DMS53 (cell line): ENCODE measurements at places on chromosomes 16 and 17.

- no peak for DNase-seq
Measured at GRCh38 chr17:15742921-15743320, 10.8 kb downstream of the TBC1D26 start.

DNA sequence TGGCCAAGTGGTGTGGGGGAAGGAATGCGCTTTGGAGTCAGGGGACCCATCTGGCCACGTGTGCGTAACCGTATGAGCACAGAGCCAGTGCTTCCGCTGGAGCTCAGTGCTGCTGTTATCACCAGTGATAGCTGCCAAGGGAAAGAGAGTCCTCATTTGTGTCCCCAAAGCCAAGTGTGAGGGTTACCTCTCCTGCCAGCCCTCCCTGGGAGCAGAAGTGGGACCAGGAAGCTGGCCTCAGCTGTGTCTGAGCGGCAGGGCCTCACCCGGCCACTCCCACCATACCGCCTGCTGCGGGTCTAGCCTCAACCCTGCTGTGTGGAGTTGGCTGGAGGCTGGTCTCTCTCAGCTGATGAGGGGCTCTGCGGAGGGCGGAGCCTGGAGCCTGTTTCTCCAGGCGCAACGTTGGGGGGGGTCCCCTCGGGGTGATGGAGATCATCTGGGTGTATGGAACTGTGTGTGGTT is 44.5 kb downstream of the MEAK7 start:
- DNase-seq = no peak

GRCh38 chr17:27579304-27579703 is 51.7 kb upstream of the LGALS9 start:
- no peak for DNase-seq

- DNase-seq = peak; percentile 78
Measured at GRCh38 chr17:74957935-74958740, 14.4 kb downstream of the HID1 start.

DNA sequence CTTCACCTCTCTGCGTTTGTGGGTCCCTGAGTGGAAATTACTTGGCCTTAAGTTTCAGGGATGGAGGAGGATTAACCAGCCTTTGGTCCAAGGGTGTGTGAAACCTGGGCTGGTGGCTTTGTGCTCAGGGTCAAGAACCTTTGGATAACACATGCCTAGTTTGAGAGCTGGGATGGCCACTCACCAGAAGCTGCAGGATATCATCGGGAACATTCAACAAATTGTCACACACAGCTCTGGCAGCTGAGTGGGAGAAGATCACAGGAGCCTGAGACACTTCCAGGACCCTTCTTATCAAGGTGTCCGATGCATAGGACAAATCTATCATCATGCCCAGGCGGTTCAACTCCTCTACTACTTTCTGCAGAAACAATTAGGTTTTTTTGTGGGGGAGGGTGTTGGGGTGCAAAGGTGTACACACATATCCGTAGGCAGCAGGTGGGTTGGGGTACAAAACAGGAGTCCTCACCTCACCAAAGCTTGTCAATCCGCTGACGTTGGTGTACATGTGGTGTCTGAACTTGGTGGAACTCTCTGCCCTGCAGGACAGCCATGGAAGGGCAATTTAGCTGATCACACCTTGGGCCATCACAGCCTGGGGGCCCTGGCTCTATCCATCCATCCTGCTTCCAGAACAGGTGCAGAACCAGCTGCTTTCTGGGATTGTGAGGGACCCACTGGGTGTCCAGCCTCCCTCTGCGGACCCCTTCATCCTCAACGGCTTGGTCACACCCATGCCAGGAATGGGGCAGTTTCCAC is 2.7 kb downstream of the DPEP3 start:
- DNase-seq = no peak

GRCh38 chr17:82277851-82278250 is 4.4 kb upstream of the CSNK1D start:
- DNase-seq = no peak

DNA sequence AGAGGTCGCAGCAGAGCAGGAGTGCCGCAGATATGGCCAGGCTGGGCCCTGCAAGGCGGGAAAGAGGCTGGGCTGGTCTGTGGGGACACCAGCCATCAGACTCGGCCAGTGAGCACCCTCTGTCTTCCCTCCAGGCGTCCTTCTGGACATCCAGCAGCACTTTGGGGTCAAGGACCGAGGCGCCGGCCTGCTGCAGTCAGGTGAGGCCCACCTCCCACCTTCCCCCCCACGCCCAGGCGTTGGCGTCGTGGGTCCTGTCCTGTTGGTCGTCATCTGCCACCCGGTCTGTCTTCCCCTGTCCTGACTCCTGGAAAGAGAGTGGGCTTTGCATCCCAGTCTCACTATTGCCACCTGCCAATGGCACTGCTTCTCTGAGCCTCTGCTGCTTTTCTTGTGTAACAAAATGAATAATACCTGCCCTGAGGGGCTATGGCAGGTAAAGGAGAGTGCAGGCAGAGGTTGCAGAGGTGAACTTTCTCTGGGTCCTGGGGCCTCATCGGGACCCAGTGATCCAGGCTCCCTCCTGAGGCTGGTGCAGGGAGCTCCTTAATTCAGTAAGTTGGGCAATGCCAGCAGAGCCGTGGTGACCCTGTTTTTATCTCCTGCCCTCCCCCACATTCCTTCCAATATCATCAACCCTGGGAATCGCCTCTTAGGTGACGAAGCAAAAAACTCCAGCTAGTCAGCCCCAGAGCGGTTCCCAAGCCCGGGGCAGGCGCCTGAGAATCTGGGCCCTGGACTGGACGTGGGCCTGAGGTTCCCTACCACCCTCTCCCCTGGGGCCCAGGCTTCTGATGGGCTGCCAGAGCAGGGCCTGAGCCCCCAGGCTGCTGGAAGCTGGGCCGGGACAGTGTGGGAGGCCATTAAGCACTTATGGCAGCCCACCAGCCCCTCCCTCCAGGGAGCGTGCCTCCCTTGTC is 14.7 kb downstream of the SPNS2 start:
- DNase-seq = no peak

- peak; percentile 90 for DNase-seq
Measured at GRCh38 chr17:6666077-6666521, 14.5 kb downstream of the C17orf100 start.

DNA sequence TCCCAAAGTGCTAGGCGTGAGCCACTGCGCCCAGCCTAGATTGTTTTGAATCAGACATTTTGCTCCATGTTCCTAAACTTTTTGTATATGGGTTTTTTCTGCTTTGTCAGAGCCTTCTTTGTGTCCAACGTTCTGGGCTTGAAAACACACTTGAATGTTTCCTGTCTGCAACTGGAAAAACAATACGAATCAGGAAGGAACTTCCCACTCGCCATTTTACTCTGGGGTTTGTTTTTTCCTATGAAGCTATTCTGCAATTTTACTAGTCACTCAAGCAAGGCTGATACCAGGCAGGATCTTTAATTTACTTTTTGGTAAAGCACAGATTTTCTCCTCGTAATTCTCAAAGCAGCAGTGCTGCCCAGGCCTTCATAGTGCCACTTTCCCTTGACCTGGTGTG is 31.6 kb downstream of the ARHGAP17 start:
- no peak for DNase-seq

DNA sequence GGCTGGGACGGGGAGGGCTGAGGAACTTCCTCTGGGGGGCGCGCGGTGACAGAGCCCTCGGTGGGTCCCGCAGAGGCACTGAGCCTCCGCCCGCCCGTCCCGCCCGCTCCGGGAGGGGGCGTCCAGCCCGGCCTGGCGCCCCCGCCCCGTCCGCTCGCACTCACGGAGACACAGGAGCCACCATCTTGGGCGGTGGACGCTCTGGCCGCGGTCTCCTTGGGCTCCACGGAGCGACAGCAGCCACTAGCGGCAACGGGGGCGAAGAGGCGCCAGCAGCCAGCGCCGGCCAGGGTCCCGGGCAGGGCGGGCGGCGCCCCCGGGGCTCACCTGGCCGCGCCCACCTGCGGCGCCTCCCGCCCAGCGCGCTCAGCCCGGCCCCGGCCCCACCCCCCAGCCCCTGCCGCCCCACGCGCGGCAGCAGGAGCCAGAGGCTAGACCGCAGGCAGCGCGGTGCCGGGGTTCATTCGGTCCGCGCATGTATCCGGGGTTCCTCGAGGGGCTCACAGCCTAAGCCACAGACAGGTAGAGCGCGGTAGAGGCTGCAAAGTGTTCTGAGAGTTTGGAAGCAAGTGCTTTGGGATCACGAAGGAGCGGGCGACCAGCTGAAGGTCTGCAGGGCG is at the start of gene C17orf113:
Gene C17orf113 (minus strand): TSS at position 209 of the 620 bp plus-strand sequence. CDS start 7,225 bp downstream, outside the sequence.
- peak; percentile 63 for DNase-seq

DNA sequence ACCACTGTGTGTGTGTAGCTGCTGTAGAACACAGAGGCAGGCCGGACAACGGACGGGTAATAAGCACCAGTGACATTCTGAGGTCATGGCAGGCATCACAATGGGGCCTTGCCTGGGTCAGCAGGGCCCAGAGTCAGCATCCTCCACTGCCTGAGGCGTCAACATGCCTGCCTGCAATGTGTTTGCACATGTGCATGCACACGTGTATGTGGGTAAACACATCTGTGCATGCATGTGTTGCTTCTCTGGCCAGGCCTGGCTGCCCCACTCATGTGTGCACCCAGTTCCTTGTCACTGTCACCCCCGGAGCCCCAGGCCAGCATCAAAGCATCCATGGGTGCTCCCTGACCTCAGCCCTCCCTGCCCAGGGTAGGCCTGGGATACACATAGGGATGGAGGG is 43.3 kb downstream of the LGALS9 start:
- DNase-seq = no peak

- no peak for DNase-seq
Measured at GRCh38 chr17:1558401-1558800, 4.2 kb downstream of the PITPNA start.

GRCh38 chr16:55503726-55504550 is 4.9 kb upstream of the LPCAT2 start:
- DNase-seq = no peak

GRCh38 chr16:576823-577201 is 7.0 kb downstream of the PIGQ start:
- DNase-seq = no peak

DNA sequence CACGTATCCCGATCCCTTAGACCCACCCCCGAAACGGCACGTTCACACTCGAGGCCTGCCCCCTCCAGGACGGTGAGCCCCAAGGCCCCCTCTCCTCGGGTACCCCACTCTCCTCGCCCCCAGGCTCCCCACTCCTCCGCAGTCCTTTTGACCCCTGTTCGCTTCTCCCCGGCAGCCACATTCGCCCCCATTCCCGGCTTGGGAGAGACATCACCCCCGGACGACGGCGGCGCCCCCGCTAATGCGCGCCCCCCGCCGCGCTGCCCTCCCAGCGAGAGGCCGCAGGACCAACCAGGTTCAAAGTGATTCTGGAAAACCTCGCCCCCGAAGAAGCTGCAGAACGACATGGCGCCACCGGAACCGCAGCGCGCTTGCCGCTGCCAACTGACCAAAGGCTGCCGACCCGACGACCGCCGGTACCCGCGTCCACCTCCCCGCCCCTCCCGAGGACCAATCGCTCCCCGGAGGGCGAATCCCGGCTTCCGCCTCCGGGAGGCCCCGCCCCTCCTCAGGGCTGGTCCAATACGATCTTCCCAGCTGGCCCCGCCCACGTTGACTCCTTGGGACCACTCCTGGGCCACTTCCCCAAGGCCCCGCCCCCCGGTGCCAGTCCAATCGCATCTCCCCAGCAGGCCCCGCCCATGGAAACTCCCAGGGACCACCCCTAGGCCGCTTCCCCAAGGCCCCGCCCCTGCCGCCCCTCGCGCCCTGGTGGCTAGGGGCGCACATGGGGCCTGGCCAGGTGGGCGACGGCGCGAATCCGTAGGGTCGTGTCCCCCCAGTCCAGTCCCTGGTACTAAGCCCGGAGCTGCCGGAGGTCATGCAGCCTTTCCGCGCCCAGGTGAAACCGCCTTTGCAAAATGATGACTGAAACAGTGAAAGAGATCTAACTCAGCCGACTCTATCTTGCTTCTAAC is at the start of gene MSRB1:
Gene MSRB1 (minus strand): TSS at position 390 of the 917 bp plus-strand sequence. CDS start 43 bp downstream, at position 347.
- DNase-seq = peak; percentile 99

DNA sequence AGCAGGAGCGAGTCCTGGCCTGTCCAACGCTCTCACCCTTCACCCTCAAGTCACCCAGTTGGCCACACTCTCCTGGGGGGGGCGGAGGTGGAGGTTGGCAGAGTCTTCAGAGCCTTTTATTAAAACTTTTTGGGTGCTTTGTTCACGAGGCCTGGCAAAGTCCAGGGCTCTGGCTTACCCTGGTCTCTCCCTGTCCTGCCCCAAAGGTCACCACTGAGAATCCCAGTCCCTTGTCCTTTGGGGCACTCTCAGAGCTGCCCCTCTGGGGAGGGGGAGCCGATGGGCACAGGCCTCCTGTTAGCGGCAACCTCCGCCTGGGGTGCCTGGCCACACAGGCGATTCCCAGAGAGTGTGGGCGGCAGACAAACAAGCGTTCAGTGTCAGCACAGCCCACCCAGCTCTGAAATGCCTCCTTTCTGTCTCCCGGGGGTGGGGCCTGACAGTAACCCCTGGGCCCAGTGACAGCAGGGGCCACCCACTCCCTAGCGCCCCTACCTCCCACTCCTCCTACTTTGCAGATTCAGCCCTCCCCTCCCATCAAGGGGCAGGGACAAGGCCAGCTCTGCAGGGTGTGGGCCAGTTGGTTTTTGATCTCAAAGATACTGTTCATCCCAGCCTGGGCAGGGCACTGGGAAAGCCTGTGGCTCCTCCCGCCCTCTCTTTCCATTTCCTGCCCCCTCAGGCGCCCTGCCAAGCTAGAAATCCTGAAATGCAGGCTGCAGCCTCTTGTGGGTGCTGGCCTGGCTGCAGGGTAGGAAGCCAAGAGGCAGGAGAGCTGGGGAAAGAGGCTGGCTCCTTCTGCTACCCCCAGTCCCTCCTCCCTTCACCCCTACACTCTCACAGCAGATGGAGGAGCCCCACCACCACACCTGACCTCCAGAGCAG is 36.6 kb upstream of the EMP2 start:
- peak; percentile 86 for DNase-seq

DNA sequence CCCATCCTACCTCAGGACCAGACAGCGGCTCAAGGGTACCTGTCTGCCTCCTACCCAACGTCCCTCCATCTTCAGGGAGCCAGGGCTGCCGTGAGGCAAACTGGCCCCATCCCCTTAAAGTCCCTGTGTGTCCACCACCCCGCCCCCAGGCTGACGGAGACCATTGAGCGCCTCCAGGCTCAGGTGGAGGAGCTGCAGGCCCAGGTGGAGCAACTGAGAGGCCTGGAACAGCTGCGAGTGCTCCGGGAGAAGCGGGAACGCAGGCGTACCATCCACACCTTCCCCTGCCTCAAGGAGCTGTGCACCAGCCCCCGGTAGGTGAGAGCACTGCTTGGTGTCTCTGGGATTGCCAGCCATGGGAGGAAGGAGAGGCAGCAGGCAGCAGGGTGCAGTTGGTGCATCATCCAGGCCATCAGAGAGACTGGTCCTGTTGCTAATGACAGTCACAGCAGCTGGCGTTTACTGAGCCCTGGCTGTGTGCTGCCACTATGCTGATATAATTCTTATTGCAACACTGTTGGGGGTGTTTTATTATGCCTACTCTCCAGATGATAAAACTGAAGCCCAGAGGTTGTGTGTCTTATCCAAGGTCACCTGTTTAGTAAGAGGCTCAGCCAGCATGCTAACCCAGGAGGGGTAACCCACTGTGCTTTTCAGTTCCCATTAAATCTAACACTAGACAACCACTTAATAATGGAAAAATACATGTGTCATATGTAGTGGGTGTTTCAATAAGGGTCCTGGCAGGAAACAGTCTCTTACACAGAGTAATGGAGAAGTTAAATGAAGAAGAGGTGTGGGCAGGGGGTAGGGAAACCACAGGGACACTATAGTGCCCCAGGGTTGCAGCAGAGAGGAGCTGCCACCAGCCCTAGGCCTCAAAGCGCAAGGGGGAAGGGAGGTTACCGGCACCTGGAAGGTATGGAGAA is 10.3 kb upstream of the MRPL58 start:
- no peak for DNase-seq

GRCh38 chr16:22633799-22634198 is 123.1 kb downstream of the NPIPB5 start:
- DNase-seq = no peak
